RPMI8226 (cell line): ENCODE measurements at places on chromosomes 5 and 9.

- DNase-seq: no peak
Observed at GRCh38 chr5:10576790-10577189, 12.9 kb downstream of the ANKRD33B start.

DNA sequence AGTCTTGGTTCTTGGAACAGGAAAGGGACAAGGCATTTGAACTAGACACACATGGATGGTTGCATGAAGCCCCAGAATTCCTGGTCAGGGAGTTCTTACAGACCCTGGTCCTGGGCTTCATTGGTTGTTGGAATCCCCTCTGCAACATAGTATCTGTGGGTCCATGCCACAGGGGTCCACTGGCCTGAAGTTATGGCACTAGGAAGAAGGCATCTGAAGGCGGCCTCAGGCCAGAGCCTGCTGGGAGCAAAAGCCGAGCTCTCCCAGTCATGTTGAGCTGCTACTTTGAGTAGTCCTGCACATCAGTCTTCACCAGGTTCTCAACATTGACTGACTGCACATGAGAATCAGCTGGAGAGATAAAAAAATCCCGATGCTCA lies 71.1 kb upstream of the PITX1 start:
- no peak for DNase-seq

DNA sequence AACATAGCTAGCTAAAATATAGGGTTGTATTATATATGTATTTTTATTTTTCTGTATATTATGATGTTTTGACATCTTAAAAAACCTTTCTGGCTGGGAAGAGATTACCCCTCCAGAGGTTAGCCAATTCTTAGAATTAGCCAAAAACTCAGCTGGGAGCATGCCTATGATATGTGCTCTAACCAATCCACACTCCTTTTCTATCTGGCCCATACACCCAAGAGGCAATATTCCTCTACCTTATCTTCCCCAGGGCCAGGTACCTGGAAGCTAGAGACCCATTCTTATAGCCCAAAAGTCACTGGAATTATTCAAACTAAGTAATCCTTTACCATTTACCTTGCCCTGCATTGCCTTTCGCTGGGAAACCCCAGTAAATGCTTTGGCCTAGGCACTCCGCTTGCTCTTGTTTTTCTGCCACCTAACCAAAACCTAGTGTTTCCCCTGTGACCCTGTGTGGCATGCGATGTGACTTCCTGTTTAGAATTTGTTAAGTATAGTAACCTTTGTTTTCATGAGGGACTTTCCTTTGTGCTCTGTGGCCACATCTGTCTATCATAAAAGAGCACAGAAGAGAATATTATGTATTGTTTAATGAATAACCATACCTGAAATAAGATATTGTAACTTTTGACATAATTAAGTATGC lies 37.4 kb downstream of the CSNK1G3 start:
- DNase-seq: peak; percentile 28

DNA sequence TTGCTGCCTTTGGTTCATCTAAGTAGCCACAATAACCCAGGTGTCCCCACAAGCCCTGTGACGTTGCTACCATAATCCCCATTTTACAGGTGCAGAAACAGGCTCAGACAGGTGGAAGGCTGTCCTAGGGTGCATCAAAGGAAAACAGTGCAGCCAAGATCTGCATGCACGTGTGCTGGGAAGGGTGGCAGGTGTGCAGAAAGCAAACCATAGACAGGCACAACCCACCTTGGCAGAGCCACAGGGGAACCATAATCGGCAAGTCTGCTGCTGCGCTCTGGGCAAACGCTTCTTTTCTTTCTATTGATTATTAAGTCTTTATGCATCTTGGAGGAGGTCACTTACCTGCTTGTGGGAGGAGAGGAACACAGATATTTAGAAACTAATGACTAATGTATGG lies 7.1 kb downstream of the NSG2 start:
- no peak for DNase-seq

DNA sequence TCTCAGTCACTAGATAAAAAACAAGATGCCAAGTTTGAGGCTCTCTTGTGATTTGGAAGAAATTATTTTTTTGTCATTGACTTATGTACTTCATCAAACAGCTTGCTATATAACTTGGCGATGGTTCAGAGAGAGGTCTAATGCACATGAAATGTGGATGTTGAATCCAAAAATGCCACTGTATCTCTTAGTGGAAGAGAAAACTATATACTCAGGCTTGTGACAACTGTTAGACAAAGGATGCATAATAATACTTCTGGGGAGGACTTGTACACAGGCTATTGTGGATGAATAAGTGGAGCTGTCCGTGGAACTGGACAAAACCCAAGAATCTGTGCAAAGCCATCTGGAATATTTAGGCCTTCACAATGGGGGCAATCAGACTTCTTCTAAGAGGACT lies 162.9 kb upstream of the NMUR2 start:
- DNase-seq: no peak

DNA sequence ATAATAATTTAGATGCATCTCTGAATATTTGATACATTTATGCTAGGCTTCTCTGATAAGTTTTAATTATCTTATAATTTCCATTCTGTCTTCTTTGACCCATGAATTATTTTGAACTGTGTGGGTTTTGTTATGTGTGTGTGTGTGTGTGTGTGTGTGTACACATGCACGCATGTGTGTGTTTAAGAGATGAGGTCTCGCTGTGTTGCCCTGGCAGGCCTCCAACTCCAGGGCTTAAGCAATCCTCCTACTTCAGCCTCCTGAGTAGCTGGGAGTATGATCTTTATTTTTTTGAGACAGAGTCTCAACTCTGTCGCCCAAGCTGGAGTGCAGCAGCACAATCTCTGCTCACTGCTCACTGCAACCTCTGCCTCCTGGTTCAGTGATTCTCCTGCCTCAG lies 75.4 kb downstream of the NDUFAF2 start:
- no peak for DNase-seq

DNA sequence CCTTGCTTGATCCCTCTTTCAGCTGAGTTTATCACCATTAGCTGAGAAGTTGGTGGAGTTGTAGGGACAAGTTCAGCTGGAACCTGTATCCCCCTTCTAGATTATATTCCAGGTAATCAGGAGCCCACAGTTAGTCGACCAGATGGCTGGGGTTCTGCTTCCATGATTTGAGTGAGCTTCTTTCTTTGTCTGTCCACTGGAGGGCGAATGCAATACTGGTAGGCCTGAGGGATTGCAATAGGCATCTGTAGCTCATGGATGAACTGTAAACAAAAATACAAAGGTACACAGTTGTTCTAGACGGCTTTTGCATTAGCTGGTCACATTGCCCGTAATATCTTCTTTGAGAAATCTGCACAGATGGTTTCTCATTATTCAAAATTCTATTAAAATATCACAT lies 88.9 kb downstream of the PCSK5 start:
- DNase-seq: no peak

GRCh38 chr9:92422611-92423338 lies 1.5 kb downstream of the OMD start:
- DNase-seq: no peak

- DNase-seq: no peak
Observed at GRCh38 chr5:57659886-57660285, 177.3 kb upstream of the ACTBL2 start.

- no peak for DNase-seq
Observed at GRCh38 chr9:136002881-136003280, 41.7 kb upstream of the UBAC1 start.

DNA sequence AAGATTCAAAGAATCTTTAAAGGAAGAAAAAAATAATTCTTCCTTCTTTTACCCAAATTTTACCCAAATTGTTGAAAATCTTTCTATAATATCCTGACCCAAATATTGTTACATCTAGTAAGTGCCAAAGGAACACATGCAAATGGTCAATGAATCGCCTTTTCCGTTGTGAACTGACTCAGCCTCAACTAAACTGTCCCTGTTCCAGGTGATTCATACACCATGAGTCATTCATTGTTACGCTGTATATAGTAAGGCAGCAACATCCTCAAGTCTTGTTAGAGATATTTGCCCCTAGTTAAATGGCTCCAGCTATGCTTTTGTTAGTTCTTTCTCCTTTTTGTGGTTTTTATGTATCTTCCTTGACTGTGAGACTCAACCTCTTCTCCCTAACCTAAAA lies 9.7 kb downstream of the PTGER4 start:
- DNase-seq: no peak

DNA sequence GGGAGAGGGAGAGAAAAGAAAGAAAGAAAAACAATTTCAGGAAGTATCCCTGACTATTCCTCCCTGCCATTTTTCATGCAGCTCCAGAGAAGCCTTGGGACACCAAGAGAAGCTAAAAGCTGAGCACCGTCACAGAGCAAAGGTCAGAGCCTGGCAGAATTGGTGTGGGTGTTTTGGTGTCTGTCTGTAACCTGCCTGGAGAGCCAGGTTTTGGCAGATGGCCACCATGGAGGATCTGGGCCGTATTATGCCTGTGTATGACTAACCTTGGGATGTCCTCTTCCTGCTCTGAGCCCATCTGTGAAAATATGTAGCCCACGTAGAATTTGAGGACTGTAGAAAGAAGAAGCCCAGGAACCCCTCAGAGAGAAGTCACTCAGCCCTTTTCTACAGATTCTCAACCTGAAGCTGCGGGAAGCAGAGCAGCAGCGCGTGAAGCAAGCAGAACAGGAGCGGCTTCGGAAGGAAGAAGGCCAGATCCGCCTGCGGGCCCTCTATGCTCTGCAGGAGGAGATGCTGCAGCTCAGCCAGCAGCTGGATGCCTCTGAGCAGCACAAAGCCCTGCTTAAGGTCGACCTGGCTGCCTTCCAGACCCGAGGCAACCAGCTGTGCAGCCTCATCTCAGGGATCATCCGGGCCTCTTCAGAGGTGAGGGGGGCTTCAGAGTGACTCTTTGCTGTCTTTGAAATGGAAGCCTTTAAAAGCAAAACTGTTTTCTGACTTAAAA lies 18.8 kb downstream of the GLE1 start:
- no peak for DNase-seq

DNA sequence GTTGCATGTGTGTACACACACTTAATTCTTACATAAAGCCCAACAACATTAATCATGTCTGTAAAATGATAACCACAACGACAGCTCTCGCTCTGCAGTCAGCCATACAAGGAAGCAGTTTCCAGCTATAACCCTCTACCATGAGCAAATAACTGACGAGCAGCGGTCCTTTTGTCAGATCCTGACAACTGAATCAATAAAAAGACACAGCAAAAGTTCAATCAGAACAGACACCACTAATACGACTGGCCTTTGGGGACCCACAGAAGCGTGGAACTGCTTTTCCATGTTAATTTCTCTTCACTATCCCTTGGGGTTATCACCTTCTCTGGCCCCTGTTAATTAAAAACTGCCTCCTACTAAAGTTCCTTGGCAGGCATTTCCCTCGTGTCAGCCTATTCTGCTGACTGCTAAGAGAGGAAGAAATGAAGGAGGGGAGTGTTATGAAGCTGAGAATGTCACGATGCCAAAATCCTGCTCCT lies 722.8 kb upstream of the GRAMD2B start:
- DNase-seq: no peak

- no peak for DNase-seq
Observed at GRCh38 chr9:21560281-21560745, 78.2 kb upstream of the IFNE start.

- DNase-seq: peak; percentile 46
Observed at GRCh38 chr5:150648294-150649107, 8.0 kb downstream of the SYNPO start.

- DNase-seq: no peak
Observed at GRCh38 chr5:80930940-80931339, 29.2 kb upstream of the RASGRF2 start.

DNA sequence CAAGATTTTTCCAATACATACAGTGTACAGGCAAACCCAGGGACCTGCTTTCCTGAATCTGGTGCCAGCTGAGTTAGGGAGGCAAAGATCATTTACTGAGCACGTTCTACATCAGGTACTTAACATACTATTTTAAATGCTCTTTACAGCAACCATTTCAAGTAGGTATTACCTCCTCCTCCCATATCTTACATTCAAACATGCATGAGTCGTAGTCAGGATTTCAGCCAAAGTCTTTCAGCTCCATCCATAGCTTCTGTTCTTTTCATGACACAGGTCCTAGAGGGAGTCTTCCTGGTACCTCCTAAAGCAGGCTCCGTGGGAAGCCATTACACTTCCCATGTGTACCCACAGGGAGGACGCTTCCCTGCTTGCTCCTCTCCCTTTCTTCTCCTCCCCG lies 11.7 kb downstream of the KCNV2 start:
- DNase-seq: no peak

DNA sequence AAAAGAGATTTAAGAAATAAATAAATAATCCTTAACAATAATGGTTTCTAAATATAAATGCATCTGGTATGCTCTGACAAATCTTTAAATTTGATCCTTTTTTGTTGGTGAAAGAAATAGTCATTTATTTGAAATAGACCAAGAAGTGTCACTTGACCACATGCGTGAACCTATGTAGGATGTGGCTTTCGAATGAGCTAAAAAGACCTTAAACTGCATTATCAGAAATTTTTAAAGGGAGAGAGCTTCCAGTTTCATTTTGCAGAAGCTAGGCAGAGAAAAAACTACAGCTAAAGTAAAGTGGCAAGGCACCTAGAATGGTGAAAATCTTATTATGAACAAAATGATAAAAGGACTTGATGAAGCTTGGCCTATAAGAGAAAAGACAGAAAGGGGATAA lies 309.2 kb upstream of the EFNA5 start:
- DNase-seq: no peak

DNA sequence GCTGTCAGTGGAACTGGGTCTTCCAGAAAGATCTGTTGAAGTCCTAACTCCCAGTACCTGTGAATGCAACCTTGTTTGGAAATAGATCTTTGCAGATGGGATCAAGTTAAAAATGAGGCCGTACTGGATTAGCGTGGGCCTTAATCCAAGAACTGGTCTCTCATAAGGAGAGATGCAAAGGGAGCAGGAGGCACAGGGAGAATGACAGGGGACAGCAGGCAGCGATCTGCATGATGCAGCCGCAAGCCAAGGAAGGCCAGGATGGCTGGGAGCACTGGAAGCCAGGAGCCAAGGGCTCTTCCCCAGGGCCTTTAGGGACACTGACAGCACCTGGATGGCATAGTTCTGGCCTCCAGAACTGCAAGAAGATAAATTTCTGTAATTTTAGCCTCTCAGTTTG lies 114.4 kb downstream of the ICE1 start:
- no peak for DNase-seq

DNA sequence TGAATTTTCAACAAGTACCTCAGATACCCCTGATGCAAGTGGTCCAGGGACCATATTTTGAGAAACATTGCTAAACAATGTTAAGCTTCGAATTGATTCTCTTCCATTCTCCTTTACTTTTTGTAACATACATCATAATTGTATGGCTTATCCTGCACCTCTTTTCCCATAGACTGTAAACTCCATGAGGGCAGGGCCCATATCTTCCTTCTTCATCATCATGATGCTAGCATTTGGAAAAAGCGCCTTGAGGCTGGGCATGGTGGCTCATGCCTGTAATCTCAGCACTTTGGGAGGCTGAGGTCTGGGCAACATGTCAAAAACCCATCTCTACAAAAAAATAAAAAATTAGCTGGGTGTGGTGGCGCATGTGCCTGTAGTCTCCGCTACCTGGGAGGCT lies 14.5 kb upstream of the DELE1 start:
- DNase-seq: no peak
